A549 treated with Hydrocortisone at 1 μM for 4 hours (cell line): ENCODE measurements at places on chromosomes 12 and 14. TPM values are rescaled to one million over a fixed set of nuclear protein-coding genes. Genes with fewer than 3 reads are reported as not detected.

Gene PIWIL1
- not detected in 5 replicates for total RNA-seq

Gene IAPP
- total RNA-seq: not detected in 5 replicates

Gene EPYC
- not detected in 5 replicates for total RNA-seq

Gene AKAP3
- total RNA-seq: 0.07 to 0.28 TPM (median 0.13 TPM) in 5 replicates
